HFFc6 (cell line): ENCODE measurements at places on chromosomes 6 and 20. TPM values are rescaled to one million over a fixed set of nuclear protein-coding genes. Genes with fewer than 3 reads are reported as not detected.

Gene PSORS1C2
- total RNA-seq = not detected in 3 replicates

Gene RIPPLY2
- not detected in 2 replicates for total RNA-seq

Gene RIN2
- total RNA-seq = 39.7 and 43.5 TPM in 2 replicates

Gene PPIL6
- total RNA-seq = 0.21 to 0.27 TPM (median 0.22 TPM) in 3 replicates

Gene CNKSR3
- 18.6 to 20.8 TPM (median 18.7 TPM) in 3 replicates for total RNA-seq

DNA sequence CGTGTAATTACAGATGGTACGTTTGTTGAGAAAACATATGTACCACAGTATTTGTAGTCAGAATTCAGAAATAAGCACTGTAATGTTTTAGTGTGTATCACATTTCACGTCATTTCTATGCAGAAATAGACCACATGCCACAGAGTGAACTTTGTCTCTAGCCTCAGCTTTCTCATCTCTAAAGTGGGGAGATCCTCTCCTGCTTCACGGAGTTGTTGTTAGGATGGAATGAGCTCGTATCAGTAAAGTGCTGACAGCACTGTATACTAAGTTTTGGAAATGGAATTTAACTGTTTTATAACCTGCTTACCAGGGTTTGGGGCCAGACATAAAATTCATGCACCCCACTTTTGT lies 34.2 kb upstream of the PXDC1 start:
- no peak for DNase-seq

GRCh38 chr20:10780901-10781300 lies 107.1 kb upstream of the JAG1 start:
- DNase-seq = no peak

DNA sequence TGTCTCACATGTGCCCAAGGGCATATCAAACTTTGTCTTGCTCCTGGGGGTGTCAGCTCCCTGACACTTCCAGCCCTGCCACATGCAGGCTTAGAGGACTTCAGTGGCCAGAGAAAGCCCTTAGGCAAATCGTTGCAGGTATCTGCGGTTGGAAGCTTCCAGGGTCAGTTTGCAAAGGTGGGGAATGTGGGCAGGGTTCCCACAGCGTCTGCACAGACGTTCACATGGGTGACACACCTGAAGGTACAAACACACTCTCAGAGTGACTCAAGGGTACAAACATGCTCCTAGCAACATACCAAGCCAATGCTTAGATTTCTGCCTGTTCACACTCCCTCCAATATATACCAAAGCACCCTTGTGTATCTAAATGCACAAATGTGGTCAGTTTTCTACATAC lies 30.0 kb downstream of the VSTM2L start:
- no peak for DNase-seq

- DNase-seq = no peak
Observed at GRCh38 chr6:117547688-117548621, 54.4 kb downstream of the GOPC start.

DNA sequence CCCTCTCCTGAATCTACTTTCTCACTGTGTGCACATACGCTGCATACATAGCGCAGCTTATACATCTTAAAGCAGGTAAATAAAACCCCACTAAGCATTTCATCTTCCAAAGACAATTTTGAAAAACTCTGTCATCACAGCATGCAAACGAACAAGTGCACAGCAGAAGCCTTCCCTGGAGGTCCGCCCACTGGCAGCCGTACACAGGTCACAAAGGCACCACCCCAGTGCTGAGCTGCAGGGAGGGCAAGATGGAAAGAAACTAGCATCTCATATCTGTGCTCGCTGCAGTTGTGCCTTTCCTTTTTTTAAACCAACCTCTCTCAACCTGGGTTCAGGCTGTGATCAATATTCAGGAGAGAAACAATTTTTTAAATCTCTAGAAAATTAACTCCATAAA lies 73.3 kb downstream of the HUS1B start:
- no peak for DNase-seq

DNA sequence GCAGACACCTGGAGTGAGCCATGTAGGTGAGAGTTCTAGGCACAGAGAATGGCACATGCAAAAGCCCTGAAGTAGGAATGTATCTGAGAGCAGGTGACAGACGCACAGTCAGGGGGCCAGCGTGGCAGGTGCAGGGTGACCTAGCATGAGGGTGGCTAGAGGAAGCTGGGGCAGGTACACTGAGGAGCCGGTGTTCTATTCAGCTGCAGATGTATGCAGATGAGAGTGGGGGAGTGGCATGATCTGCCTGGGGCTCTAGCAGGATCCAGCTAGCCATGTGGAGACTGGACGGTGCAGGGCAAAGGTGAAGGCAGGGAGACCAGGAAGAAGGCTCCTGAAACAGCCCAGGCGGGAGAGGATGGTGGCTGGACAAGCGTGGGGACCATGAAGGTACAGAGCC lies 10.7 kb downstream of the PEDS1 start:
- no peak for DNase-seq

DNA sequence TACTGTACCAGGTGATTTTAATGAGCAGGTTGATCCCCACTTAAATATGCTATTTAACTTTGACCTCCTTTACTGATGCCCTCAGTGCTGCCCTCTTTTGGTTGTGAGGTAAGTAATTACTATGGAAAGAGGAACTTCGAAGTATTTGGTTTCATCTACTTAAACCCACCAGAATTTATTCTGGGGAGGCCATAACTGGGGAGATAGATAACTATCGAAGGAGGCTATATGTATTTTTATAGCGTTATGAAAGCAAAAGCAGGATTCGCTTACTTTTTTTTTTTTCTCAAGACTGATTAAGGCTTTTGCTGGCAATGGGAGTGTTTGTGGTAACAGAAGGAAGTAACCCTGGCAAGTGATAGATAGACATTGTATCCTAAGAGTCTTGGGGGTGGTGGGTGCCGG lies 168.9 kb upstream of the CENPW start:
- peak; percentile 11 for DNase-seq
